Fibroblast of mammary gland (primary cell): ENCODE measurements at places on chromosomes 6 and 20.

DNA sequence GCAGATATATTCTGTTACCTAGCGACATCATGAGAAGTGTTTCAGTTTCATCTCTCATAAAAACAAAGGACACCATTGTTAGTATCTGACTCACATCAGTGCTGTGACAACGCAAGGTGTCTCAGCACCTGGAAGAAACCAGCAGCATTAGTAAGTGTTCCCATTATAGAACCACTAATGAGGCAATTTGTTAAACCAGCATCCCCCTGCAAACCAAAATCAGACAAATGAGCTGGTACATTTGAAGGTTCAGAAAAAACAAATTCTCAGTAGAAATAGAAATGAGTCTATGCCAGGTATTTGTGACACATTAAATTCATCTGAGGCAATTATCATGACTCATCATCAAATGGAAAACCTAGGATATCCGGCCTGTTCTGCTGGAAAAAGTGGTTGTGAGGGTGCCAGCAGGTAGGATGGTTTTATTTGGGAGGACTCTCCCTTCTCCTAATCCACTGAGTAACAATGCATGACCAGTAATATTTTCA lies 151.7 kb downstream of the TMEM200A start:
- peak; percentile 28 for DNase-seq

GRCh38 chr6:10266061-10266460 lies 148.8 kb downstream of the TFAP2A start:
- no peak for DNase-seq

DNA sequence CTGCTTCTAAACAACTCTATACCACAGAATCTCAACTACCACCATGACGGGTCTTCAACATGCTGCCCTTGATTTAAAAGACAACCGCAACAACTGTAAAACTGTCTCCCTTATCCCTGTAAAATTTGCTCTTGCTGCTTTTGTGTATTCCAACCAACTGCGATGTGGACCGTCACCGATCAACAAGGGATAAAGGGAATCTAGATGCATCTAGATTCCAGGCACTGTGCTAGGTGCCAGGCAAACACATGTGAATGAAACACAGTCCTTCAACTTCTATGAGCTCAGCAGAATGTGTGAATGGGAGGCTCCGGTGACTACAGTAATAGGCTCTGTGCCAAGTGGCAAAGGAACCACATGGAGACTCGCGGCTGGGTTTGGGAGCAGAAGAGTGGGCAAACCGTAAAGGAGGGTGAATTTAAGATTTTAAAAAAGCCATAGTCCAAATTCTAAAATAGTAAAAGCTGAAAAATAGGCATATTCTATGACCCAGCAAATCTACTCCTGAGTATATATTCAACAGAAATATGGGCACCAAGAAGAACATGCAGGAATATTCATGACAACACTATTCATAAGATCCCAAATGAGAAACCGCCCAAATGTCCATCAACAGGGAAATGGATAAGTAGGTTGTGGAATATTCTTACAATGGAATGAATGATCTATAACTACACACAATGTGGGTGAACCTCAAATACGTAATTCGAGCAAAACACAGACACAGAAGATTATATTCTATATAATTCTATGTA lies 3.7 kb upstream of the PRND start:
- peak; percentile 18 for DNase-seq

GRCh38 chr6:37882724-37883413 lies 63.3 kb downstream of the ZFAND3 start:
- DNase-seq, result peak; percentile 60

GRCh38 chr6:52361945-52362442 lies at the start of gene PAQR8:
Gene PAQR8, plus strand, starts transcription at chr6:52362151. Its CDS starts 41,063 bp downstream, at chr6:52403214.
- peak; percentile 36 for DNase-seq

GRCh38 chr20:38631155-38632022 lies 29.8 kb downstream of the ARHGAP40 start:
- DNase-seq, result peak; percentile 14

DNA sequence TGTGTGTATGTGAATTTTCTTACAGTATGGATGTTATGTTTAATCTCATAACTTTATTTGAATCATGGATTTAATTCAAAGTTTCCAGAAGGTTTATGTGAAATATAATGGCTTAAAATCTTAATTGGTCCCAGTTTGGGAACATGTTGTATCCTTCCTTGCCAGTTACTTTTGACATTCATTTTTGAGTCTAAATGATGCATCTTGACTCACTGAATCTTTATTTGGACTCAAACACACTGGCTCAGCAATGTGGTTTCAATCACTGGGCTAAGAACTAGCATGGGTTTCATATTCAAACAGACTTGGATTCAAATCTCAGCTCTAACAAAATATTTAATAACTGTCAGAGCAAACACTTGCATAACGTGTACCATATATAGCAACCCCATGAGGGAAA lies 25.9 kb upstream of the TFAP2B start:
- no peak for DNase-seq

DNA sequence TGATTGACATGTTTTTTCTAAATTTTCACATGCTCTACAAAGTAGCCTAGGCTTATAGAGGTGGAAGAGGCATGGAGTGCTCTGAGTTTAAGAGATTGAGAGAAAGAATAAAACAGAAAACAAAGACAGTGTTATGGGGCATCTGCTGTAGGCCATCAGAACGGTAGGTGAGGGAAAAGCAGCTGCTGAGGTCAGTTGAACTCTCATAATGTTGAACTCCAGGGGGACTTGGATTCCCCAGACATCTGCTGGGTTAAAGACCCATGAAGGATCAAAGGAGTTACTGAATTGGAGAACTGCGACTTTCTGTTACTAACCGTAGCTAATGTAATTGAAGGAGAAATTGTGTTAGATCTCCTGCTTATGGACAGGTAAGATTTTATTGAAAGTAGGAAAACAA lies 333.9 kb downstream of the TFAP2B start:
- no peak for DNase-seq

GRCh38 chr6:116969211-116969863 lies 92.3 kb downstream of the RFX6 start:
- DNase-seq, result peak; percentile 63

- peak; percentile 97 for DNase-seq
Measured at GRCh38 chr20:50561379-50562078, 51.3 kb downstream of the PTPN1 start.

DNA sequence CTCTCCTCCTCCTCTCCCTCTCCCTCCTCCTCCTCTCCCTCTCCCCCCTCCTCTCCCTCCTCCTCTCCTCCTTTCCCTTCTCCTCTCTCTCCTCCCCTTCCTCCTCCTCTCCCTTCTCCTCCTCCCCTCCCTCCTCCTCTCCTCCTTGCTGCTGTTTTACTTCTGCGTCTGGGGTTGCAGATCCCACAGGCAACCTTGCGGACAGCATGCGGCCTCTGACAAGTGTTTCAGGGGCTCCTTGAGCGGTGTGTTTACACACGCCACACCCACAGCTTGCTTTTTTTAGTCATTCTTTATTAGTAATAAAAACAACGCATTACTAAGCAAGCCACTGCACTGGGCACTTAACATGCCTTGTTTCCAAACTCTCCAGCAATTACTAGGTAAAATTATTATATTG lies 81.9 kb downstream of the TFAP2C start:
- DNase-seq, result peak; percentile 58

- DNase-seq, result peak; percentile 23
Measured at GRCh38 chr20:44419131-44419844, 56.4 kb upstream of the TTPAL start.

- no peak for DNase-seq
Measured at GRCh38 chr6:148109732-148110131, 232.9 kb upstream of the SASH1 start.

DNA sequence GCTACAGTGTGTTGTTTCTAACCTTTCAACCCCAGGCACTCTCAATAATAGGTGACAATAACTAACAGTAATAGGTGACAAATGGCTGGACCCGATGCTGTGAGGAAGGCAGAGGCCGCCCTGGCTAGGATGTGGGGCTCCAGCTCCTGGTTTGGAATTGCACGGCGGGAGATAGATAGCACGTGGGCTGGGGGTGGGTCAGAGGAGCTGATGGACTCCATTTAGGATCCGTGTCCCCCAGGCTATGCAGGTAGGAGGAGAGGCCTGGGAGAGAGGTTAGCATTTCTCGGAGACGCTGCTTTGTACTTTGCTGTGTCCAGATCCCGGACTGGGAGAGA lies 61.4 kb downstream of the EZR start:
- DNase-seq, result no peak

DNA sequence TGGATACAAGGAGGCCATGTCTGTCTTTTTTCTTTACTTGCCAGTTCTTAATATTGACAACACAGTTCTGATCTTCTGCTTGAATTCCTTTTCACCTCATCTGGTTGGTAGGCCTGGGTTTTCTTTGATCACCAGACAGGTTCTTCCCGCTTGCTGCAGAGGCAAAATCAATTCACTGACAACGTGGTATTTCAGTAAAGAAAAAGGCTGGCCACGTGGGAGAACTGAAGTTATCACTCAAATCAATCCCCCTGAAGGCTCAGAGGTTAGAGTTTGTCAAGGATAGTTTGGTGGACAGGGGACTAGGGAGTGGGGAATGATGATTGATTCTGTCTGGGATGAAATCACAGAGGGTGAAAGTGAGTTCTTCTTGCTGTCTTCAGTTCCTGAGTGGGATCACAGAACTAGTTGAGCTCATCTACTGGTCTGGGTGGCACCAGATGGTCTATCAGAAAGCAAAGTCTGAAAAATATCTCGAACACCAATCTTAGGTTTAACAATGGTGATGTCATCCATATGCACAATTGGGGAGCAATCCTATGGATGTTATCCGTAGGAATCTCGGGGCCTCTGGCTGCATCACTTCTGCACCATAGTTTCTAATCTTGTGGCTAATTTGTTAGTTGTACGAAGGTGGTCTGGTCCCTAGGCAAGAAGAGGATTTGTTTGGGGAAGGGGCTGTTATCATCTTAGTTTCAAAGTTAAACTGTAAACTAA lies 37.3 kb upstream of the OLIG3 start:
- no peak for DNase-seq

- no peak for DNase-seq
Measured at GRCh38 chr6:44068607-44069296, 58.5 kb downstream of the MRPL14 start.

DNA sequence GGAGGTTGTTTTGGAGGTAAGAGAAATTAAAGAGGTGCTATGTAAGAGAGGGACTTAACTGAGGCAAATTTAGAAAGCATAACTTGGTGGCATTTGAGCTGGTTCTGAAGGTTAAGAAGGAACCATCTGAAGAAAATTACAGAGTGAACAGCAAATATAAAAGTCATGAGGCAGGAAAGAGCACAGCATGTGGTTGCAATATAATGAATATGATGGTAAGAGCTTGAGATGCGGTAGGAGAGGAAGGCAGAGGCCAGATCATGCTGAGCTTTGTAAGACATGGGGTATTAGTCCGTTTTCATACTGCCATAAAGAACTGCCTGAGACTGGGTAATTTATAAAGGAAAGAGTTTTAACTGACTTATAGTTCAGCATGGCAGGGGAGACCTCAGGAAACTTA lies 279.1 kb downstream of the UTRN start:
- no peak for DNase-seq

DNA sequence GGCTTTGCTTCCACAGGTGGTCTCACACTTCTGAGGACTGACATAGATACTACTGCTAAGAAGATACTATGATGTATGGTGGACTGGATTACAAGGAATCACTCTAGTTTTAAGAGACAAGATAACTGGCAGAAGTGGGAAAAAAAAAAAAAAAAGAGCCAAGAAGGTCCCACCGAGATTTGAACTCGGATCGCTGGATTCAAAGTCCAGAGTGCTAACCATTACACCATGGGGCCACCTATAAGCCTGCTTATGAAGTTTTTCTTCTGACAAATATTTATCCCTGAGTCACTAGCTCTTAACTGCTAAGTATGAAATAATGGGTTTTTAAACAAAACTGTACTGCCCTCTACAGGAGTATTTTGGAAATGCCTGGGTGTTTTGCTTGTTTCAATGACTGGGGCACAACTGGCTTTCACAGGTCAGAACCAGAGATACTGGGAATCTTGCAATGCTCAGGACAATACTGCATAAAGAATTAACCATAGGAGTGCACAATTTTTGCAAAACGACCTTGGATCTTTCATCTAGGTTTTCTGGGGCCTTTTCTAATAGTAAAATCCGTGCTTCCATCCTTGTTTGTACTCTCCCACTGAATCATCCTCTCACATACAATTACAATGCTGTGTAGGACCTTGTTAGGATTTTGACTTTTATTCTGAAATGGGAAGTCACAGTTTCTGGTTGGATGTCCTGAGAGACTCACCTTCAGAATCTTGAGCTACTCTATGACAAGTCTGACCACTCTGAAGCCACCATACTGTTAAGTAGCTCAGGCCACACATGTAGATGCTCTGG lies 116.3 kb downstream of the OR2B2 start:
- DNase-seq, result peak; percentile 93

GRCh38 chr20:33372993-33373441 lies 28.3 kb downstream of the CDK5RAP1 start:
- DNase-seq, result peak; percentile 30

DNA sequence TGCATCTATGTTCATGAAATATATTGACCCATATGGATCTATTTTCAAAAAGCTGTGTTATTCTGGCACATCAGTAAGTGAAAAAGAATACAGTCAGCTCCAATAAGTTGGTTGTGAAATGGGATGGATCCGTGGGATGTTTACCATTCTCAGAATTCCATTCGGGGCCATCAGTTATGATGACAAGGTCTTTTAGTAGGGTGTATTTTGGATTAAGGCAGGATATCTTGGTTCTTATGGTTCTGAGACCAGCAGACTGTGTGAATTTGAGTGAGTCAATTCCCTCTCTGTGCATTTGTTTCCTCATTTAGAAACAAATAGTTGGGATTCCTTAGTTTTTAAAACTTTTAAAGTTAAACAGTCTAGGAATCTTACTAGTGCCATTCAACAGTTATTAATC lies 287.4 kb downstream of the CD109 start:
- DNase-seq, result peak; percentile 29

DNA sequence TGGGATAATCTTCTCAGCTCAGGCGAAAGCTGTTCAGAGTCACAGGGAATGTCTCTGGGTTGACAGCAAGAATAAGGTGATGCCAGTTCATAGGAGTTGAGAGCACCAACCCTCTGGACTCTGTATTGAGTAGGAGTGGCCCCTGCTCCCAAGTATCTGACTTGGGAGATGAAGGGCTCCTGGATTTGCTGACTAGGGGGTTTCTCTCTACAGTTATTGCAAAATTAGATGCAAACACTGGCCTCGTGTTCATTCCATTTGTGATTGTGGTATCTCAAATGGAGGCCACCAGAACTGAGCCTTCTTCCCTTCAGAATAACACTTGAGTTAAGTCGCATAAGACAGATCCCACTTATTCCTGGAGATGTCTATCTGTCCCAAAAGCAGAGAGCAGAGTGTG lies 135.7 kb downstream of the PDE7B start:
- DNase-seq, result no peak

- no peak for DNase-seq
Measured at GRCh38 chr6:132567566-132567965, 2.6 kb upstream of the TAAR6 start.

DNA sequence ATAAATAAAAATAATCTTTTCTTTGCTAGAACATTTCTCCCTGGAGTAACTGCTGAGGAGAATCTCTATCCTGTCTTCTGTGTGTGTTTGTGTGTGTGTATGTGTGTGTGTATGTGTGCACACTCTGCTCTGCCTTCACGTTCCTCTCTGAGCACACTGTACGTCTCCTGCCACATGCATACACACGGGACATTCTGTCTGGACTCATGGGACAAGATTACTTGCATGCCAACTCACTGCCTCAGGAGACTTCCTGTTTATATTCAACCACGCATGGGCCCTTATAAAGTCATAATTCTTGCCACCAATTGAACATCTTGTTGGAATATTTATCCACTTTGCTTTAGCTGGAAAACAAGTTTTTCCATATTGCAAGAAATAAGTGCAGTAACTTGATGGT lies 930.6 kb downstream of the KIF16B start:
- DNase-seq, result peak; percentile 18

GRCh38 chr6:92589996-92590395 lies 829.4 kb downstream of the EPHA7 start:
- DNase-seq, result no peak
